NK-92 treated with Interleukin-12 subunit alpha and Interleukin-12 subunit beta, amount 100 ng/mL, for 24 hours (cell line): ENCODE measurements at places on chromosomes 12 and 14.

DNA sequence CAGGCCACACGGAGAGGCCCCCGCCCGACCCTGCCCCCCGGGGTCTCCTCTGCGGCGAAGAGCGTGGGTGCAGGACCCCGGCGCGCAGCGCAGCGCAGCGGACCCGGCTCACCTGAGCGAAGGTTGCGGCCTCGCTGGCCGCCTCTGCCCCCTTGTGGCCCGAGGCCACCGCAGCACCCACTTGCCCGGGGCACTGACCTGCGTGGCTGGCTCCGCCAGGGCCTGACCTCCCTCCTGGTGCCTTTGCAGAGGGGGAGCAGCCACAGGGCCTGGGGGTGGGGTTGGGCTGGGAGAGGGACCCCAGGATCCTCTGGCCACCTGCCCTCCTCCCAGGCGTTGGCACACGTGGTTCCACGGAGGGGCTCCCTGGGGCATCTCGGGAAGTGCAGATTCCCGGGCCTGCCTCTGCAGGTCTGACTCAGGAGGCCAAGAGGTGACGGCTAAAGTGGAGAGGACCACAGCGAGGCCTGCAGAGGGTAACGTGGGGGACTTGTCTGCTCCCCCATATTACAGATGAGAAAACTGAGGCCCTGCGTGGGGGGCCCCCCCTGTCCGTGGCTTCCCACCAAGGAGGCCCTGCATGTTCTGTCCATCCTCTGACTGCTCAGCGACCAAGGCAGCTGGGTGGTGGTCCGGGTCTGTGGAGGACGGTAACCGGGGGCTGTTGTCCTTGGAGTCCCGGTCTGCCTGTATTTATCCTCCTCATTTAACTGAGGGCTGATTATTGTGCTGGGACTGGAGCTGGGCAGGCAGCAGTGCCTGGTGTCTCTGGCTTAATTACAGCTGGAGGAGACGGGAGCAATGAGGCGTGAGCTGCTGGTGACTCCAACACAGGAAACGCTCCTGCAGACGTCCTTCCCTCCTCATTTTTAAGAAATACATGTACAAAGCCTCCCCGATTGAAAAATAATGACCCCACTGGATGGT lies 67.9 kb upstream of the BEGAIN start:
- no peak for DNase-seq

DNA sequence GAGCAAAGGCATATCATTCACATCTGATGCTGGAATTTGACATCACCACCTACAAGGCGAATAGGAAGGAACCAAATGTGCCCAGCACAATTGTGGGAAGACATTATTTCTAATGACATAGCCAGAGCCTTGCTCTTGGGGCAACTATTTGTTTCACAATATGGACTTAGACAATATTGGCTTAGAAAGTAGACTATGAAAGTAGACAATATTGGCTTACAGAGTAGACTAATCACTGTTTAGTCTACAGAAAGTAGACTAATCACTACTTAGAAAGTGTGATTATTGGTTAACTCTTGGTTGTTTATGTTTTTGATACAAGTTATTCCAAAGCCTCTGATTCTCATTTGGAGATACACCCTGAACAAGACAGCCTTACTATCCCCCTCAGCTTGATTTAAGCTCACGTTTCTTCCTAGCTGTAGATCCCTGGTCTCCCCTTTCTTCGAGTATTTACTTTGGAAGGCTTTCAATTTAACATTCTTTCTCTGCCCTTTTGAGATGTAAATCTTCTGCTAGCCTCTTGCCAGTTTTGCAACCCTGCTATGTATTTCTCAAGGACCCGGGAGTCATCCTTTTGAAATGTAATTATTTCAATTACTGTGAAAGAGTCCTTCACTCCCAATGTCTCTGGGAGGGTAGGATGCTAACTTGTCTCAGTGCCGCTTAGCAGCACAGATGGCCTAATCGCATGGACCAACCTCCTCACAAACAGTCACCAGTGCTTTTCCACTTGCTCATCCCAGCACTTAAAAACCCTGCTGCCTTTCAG lies 843.2 kb downstream of the GALC start:
- DNase-seq = no peak

DNA sequence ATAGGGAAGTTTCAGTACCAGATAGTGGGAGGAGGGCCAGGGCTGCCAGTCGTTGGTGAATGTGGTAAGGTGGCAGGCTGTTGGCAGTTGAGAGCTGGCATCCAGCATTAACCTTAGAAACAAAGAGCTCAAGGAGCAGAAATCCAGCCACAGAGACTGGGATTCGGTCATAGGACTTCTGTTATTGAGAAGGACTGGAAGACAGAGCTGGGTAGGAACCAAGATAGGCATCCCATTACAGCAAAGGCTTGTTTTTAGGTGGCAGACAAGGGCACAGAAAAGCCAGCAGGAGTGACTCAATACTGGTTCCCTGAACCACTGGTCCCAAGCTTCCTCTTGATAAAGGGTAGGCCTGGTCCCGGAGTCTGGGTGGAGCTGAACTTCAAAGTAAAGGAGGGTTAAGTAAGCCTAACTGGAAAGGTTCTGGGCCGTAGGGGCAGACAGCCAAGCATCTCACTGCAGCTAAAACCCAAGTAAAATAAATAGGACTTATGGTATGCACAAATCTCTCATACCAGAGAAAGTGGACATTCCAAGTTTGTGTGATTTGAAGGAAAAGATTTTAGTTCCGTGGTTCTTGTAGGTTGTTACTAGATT lies 147.9 kb downstream of the ETV6 start:
- no peak for DNase-seq

DNA sequence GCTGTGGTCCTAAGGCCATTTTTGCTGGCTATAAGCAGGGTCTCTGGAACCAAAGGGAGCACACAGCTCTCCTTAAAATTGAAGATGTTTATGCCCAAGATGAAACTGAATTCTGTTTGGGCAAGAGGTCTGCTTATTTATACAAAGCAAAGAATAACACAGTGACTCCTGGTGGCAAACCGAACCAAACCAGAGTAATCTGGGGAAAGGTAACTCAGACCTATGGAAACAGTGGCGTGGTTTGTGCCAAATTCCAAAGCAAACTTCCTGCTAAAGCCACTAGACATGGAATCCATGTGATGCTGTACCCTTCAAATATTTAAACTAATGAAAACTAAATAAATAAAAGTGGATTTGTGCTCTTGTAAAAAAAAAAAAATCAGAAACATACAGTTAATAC lies 29.6 kb upstream of the BICDL1 start:
- no peak for DNase-seq

DNA sequence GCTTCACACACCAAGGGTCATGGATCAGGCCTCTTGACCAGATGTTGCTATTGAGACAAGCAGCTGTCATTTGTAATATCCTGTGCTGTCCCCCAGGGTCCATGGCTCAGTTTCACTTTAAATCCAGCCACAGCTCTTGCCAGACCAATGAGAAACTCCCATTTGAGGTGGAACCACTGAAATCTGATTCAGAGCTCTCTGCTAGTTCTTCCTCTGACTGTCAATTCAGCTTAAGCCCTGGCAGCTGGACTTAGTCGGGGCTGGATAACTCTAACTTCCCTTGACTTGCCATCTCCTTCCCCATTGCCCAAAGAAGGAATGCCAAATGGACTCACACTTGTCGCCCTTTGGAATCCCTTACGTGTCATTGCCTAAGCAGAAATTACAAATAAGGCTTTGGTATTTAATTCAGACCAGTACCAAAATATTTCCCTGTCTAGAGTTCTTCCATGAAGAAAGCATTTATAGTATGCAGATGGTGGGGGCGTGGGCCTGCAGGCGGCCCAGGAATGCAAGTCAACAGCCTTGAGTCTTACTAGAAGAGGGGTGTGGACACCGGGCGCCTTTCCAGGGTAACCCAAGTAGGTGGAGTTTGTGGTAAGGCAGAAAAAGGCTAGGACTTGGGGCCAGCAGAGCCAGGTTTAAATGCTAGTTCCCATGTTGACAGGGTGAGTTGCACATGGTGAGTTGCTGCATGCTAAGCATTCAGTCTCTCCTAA lies 96.9 kb upstream of the TMPO start:
- DNase-seq = no peak

DNA sequence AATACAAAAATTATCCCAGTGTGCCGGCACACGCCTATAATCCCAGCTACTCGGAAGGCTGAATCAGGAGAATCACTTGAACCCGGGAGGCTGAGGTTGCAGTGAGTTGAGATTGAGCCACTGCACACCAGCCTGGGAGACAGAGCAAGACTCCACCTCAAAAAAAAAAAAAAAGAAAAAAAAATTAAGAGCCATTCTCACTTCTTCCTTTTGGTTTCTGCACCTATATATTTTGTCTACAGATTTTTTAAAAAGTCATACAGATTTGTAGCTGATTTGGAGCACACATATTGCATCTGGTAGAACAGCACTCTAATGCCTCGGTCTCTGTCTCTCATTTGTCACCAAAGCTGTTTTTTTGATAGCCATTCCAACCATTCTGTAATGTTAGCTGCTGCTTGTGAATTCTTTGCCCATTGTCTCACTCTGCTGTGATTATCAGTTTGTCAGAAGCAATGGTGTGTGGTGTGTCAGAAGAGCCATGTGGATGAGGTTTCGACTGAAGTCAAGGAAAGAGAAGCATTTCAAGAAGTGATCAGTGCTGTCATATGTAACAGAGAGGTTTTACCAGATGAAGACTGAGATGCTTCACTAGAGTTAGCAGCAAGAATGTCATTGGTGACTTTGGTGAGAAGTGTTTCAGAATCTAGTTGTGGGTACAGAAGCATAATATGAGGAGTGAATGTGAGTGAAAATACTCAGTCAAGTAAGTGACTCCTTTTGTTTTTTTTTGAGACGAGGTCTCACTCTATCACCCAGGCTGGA lies 8.7 kb upstream of the KTN1 start:
- DNase-seq = no peak

DNA sequence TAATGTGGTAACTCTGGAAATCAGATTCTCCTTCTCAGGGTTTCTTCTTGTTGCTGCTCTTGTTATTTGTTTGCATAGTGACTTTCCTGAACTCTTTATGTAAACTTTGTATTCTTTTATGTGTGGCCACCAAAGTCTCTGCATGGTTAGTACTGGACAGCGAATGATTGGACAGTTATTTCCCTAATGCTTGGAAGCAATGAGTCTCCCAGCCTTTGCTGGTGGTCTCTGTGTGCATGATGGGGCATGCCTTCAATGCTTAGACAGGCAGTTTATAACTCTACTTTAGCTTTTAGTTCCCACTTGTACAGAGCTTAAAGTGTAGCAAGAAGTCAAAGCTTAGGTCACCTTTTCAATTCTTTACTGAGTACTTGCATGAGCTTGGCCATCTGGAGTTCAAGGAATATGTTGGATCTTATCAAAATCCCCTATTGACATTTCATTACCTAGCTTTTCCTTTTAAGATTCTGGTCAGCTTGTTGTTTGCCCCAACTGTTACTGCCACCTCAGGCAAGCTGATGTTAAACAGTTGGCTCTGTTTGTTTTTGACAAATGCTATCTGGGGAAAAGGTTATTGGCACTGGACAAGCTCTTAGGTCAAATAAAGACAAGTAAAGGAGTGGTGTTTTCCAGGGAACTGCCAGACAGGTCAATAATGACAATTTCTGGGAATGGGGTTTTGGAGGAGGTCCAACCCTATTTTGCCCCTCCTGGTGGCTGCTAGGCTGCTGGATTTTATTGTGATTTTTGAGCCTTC lies 12.3 kb downstream of the CCDC91 start:
- no peak for DNase-seq

GRCh38 chr14:98684468-98684867 lies 587.5 kb downstream of the BCL11B start:
- DNase-seq = no peak

DNA sequence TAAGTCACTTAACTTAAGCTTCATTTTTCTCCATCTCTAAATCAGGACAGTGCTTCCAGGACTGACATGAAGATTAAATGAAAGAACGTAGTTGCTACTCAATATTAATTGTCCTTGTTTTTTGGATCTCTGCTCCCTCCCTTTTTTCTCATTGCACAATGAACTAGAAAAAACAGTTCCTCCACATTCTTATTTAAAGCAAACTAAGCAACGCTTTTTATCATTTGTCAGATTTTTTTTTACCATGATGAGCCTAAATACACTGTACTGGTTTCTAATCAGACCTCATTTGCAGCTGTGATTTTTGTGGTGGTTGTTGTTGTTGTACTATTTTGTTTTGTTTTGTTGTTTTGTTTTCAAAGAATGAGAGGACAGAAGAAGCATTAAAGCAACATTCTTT lies 23.2 kb upstream of the PARP11 start:
- no peak for DNase-seq

DNA sequence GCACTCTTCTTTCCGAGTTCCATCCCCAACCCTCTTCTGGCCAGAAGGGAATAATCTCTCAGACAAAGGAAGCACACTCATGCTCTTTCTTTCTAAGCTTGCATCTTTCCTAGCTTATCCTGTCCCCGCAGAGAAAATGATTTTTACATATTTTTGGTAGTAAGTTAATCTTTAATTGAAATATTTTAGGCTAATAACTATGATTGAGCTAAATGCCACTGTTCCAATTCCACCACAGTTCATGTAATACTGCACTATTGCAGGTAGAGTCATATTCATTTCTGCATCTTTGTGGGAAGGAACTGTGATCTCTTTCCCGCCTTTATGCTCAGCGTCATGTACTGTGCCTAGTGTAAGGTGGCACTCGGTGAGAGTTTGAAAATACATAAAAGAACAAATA lies 158.9 kb upstream of the FOXG1 start:
- DNase-seq = no peak

- DNase-seq = no peak
These were observed 98.4 kb downstream of the GTF2A1 start for GRCh38 chr14:81122326-81122725.

GRCh38 chr12:26773313-26774104 lies 59.5 kb downstream of the ITPR2 start:
- no peak for DNase-seq

- DNase-seq = no peak
These were observed 70.4 kb upstream of the SLCO1C1 start for GRCh38 chr12:20624718-20625117.

DNA sequence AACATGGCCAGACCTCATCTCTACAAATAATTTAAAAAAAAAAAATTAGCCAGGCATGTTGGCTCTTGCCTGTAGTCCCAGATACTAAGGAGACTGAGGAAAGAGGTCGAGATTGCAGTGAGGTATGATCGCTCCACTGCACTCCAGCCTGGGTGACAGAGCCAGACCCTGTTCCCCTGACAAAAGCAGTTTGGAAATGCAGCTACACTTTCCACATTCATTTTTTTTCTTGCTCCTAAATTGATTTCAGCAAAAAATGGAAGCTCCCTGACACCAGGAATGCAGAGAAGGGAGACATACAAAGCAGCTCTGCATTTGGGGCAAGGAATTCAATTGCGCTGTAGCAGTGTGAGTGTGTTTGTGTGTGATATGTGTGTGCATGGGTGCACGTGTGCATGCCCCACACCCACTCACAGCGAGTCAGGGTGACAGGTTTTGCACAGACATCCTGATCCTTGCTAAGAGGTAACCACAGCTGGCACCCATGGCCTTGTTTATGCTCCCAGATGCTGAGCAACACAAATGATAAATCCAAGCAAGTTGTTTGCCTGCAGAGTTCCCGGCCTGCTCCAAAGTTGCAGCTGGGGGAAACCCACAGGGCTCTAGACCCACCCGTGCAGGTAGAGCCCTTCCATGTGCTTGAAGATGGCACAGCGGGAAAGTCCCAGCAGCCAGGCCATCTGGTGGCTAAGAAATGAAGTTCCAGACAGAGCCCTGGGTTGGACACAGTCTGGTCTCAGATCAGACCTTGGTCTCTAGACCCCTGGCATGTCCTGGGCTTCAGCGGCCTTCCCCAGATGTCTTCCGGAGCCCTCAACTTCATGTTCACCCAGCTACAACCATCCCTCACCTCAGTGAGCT lies 25.9 kb upstream of the BDKRB2 start:
- no peak for DNase-seq
